ENCODE measurements at places on chromosomes 7 and 10.

DNA sequence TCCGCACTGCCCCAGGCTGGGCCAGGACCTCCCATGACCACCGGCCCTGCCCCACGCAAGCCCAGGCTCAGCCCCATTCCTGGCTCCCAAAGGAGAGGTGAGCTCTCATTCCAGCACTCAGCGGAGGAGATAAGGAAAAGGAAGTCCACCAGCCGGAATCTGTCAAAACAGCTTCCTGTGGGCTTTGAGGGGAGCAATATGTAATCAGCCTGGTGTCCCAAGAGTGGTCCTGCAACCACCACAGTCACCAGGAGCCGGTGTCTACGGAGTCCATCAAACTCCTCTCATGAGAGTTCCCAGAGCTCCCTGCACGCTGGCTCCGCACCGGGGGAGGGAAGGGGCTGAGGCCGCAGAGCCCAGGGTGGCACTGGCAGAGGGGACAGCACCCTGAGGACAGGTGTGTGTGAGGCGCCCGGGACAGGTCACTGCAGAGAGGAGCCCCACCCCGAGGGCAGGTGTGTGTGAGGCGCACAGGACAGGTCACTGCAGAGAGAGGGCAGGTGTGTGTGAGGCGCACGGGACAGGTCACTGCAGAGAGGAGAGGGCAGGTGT lies 57.9 kb downstream of the STK32C start:
- no peak for DNase-seq

DNA sequence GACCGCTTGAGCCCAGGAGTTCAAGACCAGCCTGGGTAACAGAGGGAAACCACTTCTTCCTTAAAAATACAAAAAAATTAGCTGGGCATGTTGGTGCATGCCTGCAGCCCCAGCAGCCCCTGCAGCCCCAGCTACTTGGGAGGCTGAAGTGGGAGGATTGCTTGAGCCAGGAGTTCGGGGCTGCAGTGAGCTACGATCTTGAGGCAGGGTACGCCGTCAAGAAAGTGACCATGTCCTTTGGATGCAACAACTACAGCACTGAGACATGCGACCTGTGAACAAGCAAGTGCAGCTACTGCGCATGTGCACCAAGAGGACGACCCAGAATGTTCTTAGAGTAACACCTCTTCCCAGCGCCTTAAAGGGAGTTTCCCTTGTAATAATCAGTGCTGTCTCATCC lies 66.6 kb upstream of the ZNF479 start:
- DNase-seq: no peak

DNA sequence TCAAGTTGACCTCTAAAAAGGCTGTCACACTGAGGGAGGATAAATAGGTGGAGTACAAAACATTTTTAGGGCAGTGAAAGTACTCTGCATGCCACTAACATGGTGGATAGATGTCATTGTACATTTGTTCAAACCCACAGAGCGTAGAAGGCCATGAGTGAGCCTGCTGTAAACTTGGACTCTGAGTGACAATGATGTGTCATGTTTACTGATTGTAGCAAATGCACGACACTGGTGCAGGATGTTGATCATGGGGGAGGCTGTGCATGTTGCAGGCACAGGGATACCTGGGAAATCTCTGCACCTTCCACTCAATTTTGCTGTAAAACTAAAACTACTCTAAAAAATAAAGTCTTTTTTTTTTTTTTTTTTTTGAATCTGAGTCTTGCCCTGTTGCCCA lies 52.5 kb upstream of the GRID1 start:
- no peak for DNase-seq

DNA sequence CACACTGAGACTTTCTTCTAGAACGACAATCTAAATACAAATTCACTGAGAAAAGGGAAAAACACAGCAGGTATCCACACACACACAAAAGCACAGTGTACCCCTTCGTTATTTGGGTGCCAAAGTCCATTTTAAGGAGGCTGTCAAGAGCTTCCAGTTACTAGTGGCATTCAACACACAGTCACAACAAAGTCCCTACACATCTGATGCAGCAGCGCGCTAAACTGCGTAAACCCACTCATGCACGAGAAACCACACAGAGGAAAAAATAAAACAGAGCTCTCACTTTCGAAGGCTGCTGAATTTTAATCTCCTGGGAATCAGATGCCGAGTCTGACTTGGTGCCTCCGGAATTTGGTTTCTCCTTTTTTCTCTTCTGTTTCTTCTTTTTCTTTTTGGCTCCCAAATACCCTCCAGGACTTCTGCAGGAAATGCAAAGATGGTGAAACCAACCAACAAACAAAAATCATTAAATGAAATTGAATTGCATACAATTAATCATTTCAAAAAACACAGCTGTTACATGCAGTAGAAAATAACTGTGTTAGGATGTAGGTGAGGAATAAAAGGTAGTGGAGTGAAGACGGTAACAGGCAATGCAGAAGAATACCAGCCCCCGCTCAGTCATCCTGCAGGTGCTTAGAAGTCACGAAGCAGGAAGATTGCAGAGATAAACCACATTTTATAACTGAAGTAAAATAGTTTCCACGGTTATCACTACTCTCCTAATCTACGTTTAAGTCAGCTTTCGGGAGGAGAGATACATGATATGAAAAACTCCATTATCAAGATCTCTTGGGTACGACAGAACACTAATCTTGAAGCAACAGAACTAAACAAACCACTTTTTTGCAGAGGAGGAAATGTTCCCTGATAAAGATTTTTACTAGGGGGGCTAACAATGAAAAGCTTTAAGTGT lies 27.1 kb downstream of the NMT2 start:
- DNase-seq: no peak

DNA sequence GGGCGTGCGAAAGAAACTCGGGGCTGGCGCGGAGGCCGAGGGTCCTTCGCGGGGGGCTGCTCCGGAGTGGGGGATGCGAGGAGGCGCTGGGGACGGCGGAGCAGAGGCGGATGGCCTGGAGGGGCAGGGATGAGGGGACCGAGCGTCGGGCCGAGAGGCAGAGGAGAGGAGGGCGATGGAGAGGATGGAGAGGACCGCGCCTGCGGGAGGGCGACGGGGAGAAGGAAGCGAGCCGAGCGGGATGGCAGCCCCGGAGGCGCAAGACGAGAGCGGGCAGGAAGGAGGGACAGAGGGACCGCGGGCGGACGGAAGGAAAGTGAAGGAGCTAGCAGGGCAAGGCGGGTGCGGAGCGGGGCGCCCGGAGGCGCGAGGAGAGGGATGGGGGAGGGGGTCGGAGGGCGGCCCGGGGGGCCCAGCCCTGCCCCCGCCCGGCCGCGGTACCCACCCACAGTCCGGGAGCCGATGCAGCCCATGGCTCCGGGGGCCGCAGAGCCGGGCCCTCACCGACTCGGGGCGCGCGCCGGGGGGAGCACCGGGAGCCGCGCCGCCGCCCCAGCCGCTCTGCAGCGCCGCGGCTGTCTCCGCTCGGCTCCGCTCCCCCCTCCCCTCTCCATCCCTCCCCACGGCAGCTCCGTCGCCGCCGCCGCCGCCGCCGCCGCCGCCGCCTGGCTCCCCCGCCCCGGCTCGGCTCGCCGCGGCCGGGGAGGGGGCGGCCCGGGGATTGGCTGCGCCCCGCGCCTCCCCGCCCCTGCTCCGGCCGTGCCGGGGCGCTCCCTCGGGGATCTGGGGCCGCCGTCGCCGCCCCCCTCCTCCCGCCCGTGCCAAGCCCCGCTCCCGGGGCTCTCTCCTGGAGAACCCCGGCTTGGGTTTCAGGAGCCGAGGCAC lies at the start of gene FAM131B:
FAM131B (minus strand) TSS at position 583 of the 885 bp plus-strand sequence; CDS start at position 473, 110 bp downstream.
- DNase-seq: no peak

- no peak for DNase-seq
These were observed 236.5 kb upstream of the KAT6B start for GRCh38 chr10:74589851-74590250.

DNA sequence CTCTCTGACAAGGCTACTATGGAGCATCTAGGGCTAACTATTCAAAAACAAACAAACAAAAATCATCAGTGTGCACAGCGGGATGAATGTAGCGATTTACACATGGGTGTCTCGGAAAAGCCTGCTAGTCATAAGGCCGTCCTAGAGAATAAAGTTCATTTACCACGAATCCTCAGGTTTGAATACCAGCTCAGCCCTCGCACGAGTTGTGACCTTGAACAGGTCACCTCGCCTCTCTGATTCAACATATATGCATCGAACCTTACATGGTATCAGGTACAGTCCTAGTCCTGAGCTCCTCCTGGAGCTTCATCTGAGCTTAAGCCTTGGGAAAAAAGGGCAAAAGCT lies 572 bp downstream of the ATP5MF start:
- no peak for DNase-seq

DNA sequence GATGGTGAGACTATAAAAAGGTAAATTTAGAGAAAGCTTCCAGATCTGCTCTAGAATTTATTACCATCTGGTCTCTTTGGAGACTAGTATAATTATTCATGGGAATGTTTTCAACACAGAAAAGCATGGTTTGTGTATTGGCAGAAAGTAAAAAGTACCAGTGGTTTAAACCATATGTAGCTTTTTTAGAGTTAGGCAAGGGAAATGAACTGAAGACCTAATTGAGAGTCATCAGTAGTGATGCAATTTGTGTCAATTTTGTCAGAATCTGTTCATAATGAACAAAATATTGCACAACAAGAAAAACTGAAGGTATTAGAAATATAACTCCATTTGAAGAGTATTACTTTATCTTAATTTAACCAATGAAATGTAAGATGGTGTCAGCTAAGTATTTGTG lies 181.4 kb downstream of the ADK start:
- DNase-seq: peak; percentile 80

DNA sequence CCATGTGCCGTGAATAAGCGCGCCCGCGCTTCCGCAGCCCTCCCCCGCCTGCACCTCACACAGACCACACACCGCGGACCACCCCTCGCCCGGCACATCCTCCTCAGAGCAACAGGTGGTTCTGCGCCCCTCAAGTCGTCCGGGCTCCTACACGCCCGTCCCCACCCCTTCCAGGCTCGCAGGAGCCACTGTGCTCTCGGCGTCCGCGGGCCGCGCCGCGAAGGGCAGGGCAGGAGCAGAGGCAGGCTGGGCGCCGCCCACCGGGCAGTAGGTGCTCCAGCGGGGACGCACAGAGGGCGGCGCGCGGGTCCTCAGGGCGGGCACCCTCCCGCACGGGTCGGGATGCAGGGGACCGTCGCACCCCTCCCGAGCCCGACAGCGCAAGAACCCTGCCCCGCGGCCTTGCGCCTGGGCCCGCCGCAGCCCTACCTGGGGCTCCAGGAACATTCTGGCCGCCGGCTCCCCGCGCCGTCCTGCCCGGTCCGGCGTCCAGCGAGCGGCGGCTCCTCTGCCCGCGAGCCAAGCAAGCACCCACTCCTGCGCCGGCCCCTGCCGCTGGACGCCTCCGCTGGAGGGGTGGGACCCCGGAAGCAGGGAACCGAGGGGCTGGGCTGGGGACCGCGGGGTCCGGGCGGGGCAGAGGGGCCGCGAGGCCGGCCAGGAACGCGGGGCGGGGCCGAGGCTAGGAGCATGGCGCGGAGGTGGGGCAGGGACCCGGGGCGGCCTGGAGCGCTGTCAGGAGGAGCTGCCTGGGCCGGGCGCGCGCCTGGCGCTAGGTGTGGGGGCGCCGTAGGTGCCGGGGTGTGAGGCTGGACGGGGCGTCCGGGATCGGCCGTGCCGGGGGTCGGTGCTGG lies 37.4 kb downstream of the RASGEF1A start:
- no peak for DNase-seq

DNA sequence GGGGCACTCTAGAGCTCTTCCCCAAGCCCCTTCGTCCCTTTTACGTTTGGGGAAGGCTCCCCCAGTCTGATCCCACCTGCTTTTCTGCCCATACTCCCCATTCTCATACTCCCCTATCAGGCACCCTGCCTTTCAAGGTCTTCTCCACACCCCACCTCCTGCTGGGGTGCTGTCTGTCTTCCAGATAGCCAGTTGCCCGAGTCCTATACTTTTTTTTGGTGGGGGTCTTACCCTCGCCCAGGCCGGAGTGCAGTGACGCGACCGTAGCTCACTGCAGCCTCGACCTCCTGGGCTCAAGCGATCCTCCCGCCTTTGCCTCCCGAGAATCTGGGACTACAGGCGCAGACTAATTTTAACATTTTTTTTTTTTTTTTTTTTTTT lies 775 bp upstream of the ABHD11 start:
- DNase-seq: no peak

DNA sequence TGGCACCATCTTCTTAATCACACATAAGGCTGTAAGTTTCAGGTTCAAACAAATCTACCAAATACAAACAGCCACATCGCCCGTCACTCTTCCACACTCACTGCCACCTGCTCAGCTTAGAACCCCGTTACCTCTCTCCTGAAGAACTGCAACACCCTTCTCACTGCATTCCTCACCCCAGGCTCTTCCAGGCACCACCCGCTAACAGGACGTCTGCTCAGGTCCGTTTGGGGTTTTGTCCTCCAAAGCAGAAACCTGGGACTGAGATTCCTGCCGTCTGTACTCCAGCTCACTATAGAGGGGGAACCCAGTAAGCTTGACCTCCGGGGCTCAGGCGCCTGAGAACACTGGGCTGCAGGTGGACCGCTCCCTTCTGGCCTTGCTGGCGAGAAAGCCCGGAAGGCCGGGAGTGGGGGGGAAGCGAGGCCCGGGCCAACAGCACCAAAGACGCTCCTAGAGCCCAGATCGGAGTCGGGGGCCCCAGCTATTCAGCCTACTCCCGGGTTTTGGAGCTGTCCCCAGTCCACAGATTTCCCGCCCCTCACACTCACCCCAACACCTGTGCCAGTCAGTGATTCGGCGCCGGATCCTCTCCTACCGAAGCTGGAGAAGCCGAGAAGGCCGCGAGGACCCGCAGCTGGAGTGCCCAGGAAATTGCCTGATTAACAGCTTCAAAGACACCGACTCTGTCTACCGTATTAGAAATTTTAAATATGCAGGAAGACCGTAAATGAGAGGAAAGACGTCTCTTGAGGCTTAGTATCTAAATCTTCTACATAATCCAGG lies at the start of gene AP3M1:
AP3M1 (minus strand) TSS at position 625 of the 786 bp plus-strand sequence. CDS start 12,449 bp downstream, outside the sequence.
- DNase-seq: no peak

Measured in fibroblast of lung (primary cell).